AG04450 (cell line): ENCODE measurements at places on chromosomes 1 and 21.

DNA sequence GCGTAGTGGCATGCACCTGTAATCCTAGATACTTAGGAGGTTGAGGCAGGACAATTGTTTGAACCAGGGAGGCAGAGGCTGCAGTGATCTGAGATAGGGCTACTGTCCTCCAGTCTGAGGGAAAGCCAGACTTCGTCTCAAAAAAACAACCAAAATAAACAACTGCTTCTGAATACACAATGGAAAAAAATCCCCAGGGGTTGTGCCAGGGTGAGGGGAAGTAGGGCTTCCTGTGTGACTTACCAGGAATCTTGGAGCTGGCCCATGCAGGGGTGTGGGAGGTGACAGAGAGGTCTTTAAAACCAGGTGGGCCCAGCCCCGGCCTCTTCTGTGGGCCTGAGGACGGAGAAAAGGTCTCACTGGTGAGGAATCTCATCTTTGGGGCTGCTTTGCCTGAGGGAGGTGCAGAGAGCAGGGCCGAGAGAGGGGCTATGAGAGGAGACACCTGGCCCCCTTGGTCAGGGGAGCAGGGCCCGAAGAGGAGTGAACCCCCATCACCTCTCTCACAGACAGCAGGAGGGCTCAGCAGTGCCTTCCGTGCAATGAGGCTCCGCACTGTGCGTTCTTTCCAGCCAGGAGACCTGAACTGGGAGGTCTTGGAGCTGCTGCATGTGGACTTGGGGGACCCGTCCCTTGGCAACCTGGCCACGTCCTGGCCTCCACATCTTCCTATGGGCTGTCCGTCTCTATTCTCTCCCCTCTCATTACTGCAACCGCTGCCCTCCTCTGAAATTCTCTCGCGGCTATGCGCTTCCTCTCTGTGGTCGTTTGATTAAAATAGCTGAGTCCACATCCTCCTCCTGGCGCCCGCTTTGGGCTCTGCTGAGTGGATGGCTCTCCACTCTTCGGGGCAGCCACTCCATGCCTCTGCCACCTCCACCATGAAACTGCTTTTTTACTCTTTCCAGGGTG, 10.7 kb downstream of the PLA2G5 start:
- no peak for DNase-seq

DNA sequence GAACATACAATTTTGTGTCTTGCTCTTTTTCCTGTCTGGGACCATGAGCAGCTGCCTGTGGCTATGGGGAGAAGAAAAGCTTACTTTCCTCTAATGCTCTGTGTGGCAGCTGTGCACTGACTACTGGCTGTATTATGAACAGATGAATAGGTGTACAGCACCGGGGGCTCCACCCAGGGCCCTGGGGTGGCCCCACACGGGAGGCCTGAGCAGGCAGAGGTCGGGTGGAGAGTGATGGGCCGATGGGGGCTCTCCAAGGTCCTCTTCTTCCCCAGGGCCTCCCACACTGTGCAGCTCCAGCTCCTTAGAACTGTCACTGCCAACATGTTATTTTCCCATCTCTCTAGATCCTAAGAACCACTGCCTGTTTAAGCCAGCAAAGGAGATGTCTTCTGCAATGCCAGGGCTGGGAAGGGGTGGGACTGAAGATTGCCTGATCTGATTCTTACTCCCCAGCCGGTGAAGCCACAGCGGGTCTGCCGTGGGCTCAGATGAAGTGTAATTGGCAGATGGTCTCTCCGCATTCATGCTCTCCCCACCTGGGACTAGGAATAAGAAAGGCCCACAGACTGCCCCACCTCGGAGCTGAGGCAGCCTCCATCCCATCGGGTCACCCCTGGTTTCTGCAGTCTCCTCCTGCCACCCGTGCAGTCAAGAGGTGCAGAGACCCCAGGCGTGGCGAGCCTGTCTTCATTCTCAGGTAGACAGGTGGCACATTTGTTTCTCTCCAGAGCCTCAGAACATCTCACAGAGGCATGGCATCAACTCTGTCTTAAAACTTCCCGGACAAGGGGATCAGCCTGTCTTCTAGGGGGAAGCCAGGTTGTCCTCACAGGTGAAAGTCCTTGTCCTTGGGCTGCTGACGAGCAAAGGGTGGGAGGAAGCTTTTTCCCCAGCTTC, 186.5 kb upstream of the GALNT2 start:
- no peak for DNase-seq

DNA sequence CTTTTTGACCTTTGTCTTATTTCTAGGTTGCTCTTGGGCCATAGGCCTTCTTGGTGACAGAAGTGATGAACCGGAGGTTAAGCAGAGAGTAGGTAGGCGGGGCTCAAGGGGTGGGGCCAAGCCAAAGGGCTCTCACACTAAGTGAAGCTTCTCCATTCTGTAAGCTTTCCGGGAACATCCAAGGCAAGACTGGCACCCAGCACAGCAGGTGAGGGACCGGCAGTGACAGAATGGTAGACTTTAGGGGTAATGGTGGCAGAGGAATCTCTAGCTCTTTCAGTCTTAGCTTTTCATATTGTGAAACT, at the start of gene TNFAIP8L2:
TSS of gene TNFAIP8L2 (plus strand) at position 135 of the 305 bp plus-strand sequence. CDS start 2,049 bp downstream, outside the sequence.
- no peak for DNase-seq

DNA sequence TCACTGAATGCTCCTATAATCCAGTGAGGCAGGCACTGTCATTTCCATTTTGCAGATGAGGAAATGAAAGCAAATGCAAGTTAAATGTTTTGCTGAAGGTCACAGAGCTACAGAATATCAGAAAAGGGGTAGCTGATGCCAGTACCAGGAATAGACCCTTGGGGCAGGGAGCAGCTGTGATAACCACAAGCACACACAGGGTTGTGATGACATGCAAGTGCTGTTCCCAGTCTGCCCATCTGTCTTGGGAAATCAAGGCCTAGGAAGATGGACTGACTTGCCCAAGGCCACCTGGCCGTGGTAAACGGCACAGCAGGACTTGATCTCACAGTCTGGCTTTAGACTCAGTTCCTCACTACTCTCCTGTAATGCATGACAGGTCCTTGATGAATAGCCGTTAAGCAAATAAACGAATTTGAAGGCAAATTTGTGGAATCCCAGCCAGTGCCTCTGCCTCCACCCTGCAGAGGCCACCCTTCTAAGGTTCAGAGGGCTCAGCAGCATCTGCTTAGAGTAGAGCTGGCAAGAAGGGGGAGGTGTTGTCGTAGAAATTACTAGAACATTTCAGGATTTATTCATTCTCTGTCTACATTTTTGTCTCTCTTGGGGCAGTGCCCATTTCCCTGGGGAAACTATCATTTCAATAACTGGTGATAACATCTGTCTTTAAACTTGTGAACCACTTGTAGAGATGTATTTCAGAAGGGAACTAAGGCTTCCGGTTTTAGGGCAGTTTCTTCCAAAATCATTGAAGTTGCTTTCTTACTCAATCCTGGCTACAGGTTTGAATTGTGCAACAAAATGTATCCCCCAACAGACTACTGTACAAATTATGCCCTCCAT, 53.2 kb upstream of the MRPS6 start:
- no peak for DNase-seq

DNA sequence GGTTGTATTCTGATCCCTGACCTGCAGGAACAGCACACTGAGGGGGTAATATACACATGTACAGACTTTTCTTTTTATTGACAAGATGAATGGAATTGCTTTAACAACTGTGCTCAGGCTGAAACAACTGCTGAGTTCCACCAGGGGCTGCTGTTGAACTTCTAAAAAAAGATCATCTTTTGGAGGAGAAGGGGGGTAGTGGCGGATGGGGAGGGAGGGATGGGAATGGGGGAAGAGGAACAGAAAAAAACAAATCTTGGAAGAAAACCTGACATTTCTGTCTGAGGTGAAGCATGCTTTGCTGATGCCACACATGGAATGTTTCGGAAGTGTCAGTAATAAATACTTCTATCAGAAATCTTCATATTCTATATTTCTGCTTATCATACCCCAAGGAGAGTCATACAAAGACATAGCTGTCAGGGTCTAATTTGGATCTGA, 75.0 kb downstream of the RWDD3 start:
- no peak for DNase-seq

DNA sequence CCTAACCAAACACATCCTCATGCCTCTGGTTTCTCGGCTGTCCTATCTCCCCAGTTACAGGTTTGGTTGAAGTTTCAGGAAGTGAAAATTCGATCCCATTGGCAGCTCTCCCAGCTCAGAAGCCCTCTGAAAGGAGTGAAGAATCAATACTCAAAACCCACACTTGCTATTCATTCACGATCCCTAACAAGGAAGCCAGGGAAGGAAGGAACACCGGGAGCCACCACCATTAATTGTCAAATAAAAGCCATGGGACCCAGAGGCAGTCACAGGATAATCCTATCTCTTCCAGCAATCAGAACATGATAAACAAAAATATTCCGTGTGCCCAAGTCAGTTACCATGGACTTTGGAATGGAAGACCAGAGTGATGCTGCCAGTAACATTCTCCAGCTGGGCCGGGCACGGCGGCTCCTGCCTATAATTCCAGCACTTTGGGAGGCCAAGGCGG, 7.0 kb downstream of the TMPRSS2 start:
- DNase-seq, result no peak

GRCh38 chr1:94612525-94613204, 71.1 kb upstream of the F3 start:
- DNase-seq, result no peak

- DNase-seq, result no peak
Observed at GRCh38 chr1:234473118-234473517, 5.9 kb downstream of the TARBP1 start.

DNA sequence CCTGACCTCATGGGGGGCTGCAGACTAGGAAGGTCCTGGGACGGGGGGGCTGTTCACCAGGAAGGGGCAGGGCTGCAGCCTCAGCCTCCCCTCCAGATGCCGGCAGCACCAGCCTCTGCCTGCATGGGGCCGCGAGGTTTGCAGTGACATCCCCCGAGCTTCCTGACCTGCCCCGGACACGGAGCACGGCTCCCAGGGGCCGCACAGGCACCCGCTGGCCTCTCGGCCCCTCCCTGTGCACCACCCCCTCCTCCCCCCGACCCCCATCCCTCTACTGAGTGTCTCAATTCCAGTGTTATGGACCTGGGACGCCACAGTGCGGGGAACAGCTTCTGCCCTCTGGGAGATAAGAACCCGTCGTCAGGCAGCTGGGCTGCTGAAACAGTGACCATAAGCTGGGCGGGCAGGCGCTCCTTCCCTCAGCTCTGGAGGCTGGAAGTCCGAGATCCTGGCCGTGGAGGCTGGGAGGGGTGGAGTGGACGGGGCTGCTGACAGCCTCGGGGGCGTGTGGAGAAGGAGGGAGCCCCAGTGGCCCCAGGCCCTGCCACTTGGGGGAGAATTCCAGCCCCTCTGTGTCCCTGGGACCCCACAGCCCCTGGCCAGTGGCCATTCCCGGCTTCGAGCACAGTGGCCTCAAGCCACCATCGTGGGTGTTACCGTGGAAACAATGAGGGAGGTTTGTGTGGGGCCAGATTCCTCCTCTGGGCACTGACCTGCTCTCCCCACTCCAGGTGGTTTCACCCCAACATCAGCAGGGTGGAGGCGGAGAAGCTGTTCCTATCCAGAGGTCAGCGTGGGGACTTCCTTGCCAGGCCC, 11.6 kb downstream of the RNF223 start:
- no peak for DNase-seq

GRCh38 chr1:6962478-6962995, 177.3 kb downstream of the CAMTA1 start:
- no peak for DNase-seq

GRCh38 chr1:94512816-94513215, 28.7 kb downstream of the F3 start:
- no peak for DNase-seq

DNA sequence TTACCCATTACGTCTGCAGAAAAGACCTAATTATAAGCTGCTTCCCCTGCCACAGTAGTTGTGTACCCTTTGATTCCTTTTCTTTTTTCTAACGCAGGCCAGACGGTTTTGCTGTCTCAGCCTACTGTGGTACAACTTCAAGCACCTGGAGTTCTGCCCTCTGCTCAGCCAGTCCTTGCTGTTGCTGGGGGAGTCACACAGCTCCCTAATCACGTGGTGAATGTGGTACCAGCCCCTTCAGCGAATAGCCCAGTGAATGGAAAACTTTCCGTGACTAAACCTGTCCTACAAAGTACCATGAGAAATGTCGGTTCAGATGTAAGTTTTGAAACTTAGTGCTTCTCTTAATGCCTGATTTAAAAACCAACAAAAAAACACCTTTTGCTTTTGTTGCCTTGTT, 35.8 kb downstream of the ATF6 start:
- no peak for DNase-seq

GRCh38 chr1:244599937-244600350, 53.0 kb upstream of the DESI2 start:
- DNase-seq, result peak; percentile 89

- DNase-seq, result no peak
Observed at GRCh38 chr1:1565340-1565739, 9.3 kb downstream of the SSU72 start.

DNA sequence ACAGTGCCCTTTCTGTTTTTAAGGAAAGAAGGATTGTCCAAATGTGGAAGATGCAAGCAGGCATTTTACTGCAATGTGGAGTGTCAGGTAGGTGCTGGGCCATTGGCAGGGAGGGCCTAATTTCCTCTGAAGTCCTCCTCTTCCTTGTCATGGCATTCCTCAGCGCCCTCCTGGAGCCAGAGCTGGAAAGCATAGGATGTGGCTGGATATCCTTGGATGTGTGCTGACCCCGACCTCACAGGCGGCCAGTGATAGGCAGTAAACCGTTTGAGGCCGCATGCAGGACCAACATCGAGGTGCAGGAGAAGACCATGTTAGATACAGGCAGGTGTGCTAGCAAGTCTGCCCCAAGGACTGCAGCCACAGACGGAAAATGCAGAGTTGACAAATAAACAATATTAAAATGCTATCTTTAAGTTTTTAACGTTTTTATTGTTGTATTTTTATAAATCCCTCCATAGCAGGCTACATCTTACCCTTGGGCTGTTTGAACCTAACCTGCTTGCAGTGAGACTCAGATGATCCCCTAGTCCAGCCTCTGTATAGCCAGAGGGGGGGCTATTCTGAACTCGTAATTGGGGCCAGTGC, 24.3 kb downstream of the SMYD2 start:
- no peak for DNase-seq

DNA sequence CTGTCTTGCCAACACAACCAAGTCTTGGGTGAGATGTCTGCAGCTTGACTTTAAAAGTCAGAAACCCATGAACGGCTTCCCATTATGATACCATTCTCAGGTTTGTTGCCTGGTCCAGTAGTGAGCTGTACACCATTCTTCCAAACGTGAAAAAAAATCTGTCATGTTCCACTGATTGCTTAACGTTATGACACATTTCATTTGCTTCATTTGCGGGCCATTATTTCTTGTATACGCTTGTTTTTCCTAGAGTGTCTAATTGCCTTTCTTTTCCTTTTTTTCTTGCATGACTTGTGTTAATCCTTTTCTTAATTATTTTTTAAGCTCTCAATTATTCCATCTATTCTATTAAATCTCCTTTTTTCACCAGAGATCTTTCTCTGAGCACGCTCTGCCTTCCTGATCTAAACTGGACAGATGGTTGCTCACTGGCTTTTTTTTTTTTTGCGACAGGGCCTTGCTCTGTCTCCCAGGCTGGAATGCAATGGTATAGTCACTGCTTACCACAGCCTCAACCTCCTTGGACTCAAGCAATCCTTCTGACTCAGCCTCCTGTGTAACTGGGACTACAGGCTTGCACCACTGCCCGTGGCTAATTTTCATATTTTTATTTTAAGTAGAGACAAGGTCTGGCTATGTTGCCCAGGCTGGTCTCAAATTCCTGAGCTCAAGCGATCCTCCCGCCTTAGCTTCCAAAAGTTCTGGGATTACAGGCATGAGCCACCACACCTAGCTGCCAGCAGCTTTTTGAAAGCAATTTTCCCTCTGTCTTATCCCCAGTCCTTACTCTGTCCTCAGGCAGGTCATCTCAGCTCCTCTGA, 31.7 kb upstream of the CAMTA1 start:
- DNase-seq, result no peak

GRCh38 chr1:227742738-227743715, 7.8 kb downstream of the SNAP47 start:
- no peak for DNase-seq

GRCh38 chr1:25425098-25426085, 4.8 kb upstream of the RHCE start:
- DNase-seq, result no peak
